ENCODE measurements at places on chromosomes 3 and 15.

DNA sequence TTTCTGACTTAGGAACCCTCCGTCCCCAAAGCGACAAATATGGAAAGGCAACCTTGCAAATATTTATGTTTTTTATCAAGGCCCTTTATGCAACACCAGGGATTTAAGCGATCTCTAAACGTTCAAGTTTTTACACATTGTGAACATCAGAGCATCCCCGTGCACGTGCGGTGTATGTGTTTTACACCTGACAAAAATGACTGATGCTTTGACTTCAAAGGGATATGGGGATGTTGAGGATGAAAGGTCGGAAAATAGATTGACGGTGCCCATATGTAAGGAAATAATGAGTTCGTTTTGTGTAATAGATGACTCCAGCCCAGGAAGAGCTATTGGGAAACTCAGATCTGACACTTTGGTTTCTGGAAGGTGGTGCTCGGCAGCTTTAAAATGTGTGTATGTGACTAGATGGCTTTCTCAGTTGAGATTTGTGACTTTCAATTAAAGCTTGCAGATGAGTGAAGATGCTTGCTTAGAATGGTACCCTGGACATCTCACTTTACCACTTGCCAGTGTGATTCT is 866 bp downstream of the SLC49A4 start:
- DNase-seq, result peak; percentile 17

GRCh38 chr3:108623504-108623903 is 34.0 kb downstream of the DZIP3 start:
- no peak for DNase-seq

DNA sequence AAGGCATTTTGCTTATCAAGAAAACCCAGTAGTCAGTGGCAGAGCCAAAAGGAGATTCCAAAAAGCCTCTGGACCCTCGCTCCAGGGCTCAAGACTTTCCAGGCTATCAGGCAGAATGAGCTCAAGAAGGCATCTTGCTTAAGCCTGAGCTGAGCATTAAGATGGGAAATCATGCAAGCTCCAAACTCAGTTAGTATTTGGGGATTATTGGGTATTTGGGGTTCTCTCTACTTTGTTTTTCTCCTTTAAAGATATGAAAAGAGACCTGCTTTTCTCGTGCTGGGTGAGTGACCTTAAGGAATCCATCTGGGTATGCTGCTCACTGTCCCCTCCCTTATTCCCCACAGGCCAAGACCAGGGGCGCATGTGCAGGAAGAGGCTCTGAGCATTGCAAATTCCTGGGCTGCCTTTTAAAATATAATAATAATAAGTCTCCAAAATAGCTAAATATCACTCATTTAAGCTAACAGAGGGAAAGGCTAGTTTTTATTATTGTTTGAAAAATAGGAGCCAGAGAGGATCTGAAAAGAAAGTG is 75.4 kb upstream of the HACD2 start:
- no peak for DNase-seq

- DNase-seq, result no peak
These were observed 5.1 kb downstream of the PSTPIP1 start for GRCh38 chr15:76999996-77000395.

DNA sequence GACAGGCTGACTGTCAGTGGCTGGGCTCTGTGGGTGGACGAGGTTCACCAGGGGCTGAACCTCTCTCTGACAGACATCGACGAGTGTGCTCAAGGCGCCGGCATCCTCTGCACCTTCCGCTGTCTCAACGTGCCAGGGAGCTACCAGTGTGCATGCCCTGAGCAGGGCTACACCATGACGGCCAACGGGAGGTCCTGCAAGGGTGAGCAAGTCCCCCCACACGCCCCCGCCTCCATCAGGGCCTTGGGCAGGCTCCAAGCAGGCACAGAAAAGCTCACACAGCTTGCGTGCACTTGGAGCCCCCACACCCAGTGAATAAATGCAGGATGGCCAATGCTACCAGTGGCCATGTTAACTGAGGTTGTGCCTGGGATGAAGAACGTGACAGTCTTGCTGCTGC is 82.3 kb downstream of the FBLN2 start:
- DNase-seq, result no peak

DNA sequence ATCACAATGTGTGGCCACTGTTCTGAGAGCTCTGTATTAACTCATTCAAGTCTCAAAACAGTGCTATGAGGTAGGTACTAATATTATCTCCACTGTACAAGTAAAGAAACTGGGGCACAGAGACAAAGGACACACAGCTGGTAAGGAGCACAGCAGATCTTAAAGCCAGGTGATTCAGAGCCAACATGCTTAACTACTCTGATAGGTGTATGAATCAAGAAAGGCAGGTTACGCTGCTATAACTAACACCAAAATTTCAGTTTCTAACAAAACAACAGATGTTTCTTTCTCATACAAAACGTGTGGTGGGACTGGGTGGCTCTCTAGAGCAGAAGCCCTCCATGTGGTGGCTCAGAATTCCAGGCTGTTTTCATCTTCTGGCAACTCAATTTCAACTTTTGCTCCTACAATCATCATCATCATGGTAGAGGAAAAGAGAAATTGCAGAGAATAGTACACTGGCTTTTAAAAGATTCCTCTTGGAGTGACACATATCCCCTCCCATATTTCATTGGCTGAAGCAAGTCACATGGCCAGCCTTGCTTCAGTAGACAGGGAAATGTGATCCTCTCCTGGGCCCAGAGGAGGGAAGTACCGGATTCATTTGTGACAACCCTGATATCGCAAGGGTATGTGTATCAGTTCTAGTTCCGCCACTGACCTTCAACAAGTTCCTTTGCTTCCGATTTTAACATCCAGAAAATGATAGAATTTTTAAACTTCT is 126.2 kb upstream of the PTX3 start:
- no peak for DNase-seq

DNA sequence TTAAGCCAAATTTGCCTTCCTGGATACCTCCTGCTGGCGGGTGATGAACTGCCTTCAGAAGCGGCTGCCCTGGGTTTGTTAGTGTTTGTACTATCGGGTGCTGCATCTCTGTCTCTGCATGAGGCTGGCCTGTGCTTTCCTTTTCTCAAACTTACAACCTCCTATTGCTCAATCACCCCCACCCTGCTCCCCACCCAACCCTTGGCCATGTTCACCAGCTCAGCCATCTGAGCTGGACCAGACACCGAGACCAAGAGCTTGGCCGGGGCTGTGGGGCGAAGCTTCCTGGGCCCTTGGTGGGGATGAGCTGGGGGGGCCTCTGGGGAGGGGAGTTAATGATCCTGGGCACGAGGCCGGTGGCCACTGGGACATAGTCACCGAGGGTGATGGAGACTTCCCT is 16.8 kb upstream of the FBLN2 start:
- no peak for DNase-seq

DNA sequence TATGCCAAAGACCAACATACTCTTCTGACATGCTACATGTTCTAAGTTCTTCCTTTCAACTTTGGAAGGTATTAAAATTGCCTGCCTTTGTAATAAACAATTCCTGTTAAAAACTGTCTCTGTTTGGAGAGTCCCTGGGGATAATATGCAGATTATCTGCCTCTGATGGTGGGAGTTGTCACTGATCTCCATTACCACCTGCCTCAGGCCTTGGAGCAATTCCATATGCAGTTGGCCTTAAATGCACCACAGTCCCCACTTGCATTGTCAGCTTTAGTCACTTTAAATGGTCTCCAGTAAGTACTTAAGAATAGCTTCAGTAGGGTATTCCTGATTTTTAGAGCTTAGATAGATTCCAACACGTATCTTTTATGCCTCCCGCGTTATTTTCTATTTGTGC is 121.1 kb upstream of the GOLIM4 start:
- no peak for DNase-seq

Measured in cardiac fibroblast (primary cell).